ENCODE measurements at places on chromosomes 5 and 9.
A peak's percentile ranks its signal among the peaks of the same experiment; 100 is the strongest.

DNA sequence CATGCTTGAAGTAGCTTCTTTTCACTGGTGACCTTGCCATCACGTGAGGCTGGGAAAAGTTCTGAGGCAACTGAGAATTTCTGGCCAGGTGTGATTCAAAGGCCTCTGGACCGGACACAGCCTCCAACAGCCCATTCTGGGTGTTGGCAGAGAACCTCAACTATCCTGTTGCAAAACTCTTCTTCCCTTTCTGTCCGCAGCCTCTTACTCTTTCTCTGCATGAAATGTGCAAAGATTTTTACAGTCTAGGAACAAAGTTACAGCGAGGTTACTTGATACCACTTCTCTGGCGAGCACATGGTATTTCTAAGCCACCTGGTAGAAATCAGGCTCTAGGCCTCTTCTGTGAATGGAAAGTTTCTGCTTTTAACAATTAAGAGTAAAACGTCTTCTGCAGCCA is 79.2 kb downstream of the FREM1 start:
- DNase-seq: no peak

DNA sequence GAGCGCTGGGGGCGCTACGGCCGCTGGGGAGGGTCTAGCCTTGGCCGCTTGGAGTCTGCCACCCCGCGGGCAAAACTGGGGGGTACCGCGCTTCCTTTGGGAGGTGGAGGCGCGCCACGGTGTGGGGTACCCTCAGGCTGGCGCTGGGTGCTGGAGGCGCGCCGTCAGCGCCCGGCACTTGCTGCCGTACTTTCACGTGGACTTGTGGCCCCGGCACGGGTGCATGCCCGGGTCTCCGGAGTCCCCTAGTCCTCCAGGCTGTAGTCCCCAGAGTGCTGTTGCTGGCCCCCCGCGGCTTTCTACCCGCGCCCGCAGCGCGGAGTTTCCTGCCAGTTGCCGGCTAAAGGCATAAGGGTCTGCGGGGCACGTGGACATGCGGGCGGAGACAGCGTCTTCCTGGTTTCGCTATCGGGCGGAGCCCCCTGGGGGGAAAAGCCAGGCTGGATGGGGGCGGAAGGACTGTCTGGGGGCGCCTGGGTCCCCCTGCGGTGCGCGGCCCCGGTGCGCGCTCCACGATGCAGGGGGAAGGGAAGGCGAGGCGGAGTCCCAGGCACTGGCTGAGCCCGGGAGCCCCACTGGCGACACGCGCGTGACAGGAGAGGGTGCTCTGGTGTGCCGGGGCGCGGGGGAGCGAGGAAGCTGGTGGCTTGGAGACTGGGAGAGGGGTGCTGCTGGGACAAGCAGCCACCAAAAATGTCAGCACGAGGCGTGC is 666 bp downstream of the PPARGC1B start:
- DNase-seq: peak; percentile 62

DNA sequence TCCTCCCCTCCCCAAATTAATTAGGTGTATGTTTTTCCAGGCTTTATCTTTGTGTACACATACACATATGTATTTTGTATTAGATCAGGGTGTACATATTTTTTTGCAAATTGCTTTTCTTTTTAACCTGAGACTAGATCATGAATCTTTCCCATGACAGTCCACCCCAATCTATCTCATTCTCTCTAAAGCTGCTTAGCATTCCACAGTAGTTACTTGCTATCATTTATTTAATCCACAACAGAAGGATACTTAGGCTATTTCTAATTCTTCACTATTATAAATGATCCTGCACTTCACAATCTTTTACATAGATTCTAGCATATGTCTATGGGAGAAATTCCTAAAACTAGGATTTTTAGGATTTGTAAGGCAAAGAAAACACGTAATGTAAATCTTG is 43.9 kb downstream of the SH3RF2 start:
- no peak for DNase-seq

- DNase-seq: no peak
These were observed 57.9 kb upstream of the SIMC1 start for GRCh38 chr5:176180339-176180738.

- peak; percentile 12 for DNase-seq
These were observed 17.6 kb upstream of the TARS1 start for GRCh38 chr5:33423018-33423630.

DNA sequence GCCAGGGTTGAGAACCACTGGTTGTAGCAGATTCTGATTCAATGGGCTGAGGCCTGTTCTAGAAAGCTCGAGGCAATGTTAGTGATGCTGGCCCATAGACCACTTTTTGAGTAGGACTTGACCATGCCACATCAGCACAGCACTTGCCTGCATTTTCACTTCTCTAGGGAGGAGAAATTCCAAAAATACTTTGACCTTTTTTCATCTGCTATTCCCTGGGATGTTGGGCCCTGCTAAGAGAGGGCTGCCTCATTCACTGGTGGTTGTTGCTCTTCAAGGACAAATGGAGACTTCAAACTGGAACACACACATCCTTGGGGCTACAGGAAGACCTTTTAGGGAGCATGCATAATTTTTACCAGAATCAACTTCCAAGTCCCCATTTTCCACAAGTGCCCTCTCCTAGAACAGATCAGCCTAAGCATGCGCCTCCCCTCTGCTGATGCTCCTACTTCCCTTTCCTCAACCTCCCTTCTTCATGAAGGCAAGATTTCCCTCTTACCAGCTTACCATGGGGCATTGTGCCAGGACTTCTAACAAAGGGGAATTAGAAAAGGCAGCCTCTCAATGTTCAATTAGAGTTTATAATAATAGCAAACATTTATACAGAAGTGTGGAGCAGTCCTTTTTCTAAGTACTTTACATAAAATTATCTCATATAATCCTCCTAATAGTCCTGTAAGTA is 12.7 kb upstream of the TGFBI start:
- no peak for DNase-seq

GRCh38 chr5:33425314-33425713 is 15.5 kb upstream of the TARS1 start:
- DNase-seq: no peak

GRCh38 chr9:123738648-123739047 is 191.3 kb downstream of the DENND1A start:
- no peak for DNase-seq

GRCh38 chr5:102617191-102618187 is 118.7 kb upstream of the SLCO6A1 start:
- DNase-seq: no peak

GRCh38 chr5:119021149-119021732 is 32.9 kb upstream of the DTWD2 start:
- DNase-seq: no peak

DNA sequence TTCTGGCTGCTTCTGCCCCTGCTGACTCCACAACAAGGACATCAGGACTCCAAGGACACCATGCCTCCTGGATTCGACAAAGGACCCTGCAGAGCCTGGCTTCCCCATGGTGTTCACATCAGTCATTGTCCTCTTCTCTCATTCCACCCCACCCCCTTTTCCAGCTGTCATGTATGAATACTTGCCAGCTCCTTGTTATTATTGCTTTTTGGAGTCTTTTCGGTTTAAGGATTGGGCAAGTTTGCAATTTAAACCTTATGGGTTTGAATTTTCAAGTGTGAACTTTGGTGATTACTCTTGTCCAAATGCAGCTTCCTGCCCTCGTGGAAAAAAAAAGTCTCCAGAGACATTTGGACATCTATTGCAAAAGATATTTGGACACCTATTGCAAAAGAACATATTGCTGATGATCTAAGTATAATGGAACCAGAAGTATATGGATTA is 14.2 kb upstream of the LVRN start:
- no peak for DNase-seq

DNA sequence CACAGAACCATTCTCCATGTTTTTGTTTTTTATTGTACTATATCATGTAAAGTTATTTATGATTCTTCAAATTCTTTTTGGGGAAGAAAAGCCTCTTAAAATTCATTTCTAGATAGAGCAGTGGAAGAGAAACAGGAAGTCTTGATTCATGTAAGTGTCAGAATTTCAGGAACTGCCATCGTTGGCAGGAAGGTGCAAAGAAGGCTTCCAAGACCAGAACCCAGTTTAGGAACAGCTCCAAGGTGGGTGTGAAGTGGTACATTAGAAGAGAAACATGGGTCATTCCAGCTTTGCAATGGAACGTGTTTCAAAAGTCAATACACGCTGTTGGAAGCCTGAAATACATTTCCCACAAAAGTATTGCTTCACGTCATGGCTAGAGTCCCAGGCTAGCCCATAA is 14.8 kb downstream of the SAXO1 start:
- no peak for DNase-seq

DNA sequence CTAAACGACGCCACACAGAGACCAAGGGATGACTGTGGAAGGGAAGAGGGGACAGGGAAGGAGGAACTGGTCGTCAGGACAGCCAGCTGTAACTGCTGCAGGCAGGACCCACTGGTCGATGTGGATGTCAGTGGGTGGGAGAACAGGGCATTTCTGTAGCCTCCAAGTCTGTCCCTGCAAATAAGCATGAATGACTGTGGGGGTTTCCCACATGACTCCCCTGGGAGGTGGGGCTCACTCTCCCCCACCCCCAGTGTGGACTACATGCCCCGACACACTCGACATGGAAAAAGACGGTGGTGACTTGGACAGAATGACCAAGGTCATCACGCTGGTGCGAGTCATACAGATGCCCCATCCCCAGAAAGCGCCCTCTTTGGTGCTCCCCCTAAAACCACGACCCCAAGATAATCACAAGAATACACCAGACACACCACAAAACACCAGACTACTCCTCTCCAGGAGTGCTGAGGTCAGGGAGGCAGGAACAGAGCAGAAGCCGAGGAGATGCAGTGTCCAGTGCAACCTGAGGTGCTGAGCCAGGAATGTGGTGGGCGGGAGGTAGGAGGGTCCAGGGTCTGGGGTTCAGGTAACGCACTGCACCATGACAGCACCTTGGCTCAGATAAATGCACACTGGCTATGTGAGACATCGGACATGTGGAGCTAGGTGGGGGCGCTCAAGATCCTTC is 64.9 kb downstream of the SECISBP2 start:
- no peak for DNase-seq

GRCh38 chr5:136109453-136110135 is 23.1 kb upstream of the SMAD5 start:
- peak; percentile 67 for DNase-seq

DNA sequence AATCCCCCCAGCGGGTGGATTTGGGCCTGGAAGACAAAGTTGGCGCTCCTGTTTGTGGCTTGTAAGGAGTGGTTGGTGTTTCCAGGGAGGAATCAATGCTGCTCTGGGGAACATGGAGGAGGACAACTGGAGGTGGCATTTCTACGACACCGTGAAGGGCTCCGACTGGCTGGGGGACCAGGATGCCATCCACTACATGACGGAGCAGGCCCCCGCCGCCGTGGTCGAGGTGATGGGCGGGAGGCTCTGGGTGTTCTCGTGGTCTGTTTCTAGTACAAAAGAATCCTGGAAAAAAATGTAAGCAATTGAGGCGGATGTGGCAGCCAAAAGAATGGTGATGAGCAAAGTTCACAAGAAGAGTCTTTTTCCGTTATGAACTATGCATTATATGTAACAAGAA is 7.2 kb downstream of the SDHA start:
- DNase-seq: no peak

DNA sequence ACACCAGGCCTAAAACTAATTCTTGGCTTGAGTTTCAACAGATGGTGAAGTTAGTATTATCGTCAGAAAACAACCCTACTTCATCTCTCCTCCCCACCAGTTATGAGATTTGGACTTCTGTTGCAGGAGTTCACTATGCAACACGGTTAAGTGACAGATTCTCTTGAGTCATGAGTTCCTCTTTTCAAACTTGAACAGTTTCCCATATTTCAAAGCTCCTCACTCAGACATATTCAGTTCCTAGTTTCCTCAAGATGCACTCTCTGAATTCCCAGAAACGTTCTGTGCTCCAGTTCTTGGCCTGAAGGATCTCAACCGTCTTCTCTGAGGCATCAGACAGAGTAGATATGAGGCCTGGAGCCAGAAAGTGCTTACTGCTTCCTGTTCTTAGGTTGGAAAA is 7.3 kb upstream of the PTGER4 start:
- DNase-seq: no peak

DNA sequence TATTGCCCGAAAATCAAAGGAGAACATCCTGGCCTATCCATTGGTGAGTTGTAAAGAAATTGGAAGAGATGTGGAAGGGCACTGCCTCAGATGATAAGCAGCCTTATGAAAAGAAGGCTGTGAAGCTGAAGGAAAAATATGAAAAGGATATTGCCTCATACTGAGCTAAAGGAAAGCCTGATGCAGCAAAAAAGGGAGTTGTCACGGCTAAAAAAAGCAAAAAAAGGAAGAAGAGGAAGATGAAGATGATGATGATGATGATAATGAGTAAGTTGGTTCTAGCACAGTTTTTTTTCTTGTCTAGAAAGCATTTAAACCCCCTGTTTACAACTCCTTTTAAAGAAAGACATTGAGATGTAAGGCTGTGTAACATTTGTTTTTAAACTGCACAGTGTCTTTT is 59.8 kb upstream of the ZBED3 start:
- DNase-seq: no peak

GRCh38 chr5:60018091-60018490 is 124.6 kb upstream of the PDE4D start:
- no peak for DNase-seq

DNA sequence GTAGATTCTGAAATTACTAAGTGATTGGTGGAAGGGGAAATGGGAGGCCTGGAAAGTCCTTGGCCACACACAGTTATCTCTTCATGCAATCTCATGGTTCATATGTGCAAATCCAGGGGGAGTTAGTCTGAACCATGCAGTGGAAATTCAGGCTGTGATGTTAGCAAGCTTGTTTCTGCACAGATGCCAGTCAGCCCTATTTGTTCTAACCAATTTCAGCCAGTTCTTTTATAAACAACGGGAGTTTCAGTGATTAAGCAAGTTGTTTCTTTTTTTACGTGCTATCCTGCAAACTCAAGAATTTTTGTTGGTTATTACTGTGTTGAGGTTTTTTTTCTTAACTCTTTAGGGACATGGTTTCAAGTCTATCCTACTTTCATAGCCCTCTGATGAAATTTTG is 298.0 kb downstream of the FER start:
- DNase-seq: no peak

- no peak for DNase-seq
These were observed 247.0 kb downstream of the PRELID2 start for GRCh38 chr5:145588113-145588512.

DNA sequence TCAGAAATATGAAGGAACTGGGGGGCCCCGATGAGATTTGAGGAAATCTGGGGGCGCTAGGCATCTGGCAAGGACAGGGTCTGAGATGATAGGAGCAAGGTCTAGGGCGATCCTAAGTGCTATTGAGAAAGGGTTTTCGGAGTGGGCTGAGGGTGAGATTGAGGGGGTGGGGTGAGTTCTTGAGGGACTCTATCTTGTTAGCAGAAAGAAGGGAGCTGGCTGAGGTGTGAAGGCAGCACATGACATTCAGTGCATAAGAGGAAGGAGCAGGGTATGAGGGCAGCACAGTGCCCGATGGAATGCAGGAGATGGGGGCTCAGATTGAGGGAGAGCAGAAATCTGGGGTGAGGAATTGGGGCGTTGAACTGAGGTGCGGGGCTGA is 640 bp downstream of the TRIM32 start:
- DNase-seq: no peak

GRCh38 chr5:175092691-175093090 is 351.3 kb downstream of the DRD1 start:
- DNase-seq: no peak

Measured in erythroblast (primary cell).